ENCODE measurements at places on chromosomes 1 and 21.

DNA sequence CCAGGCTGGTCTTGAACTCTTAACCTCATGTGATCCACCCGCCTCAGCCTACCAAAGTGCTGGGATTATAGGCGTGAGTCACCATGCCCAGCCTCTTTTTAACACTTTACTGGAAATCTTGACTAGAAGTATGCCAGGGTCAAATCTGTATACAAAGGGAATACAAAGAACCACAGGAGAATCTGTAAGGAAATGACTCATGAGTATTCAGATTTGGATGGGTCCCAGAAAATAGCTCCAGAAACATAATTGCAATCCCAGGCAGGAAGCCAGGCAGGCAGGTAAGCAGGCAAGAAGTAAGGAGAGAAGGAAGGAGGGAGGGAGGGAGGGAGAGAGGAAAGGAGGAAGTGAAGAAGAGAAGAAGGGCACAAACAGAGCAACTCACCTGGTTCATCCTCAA, 22.8 kb upstream of the TIAM1 start:
- no peak for DNase-seq

- no peak for DNase-seq
Measured at GRCh38 chr21:45424854-45425795, 20.2 kb downstream of the COL18A1 start.

DNA sequence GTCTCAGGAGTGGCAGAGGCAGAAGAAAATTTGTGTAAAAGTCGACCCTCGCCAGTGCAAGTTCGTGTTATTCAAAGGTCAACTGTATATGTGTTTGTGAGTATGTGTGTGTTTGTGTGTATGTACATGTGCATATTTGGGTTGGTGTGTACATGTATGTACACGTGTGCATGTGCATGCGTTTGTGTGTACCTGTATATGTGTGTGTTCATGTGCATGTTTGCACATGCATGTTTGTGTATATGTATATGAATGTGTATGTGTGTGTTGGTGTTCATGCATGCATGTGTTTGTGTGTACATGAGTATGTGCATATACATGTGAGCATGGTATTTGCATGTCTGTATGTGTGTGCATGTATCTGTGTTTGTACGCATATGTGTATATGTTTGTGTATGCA, 21.7 kb upstream of the TENT5C start:
- no peak for DNase-seq

- DNase-seq, result no peak
Measured at GRCh38 chr1:150626150-150626549, 3.3 kb downstream of the ENSA start.

GRCh38 chr1:21966247-21967000, 10.4 kb upstream of the CELA3B start:
- no peak for DNase-seq

DNA sequence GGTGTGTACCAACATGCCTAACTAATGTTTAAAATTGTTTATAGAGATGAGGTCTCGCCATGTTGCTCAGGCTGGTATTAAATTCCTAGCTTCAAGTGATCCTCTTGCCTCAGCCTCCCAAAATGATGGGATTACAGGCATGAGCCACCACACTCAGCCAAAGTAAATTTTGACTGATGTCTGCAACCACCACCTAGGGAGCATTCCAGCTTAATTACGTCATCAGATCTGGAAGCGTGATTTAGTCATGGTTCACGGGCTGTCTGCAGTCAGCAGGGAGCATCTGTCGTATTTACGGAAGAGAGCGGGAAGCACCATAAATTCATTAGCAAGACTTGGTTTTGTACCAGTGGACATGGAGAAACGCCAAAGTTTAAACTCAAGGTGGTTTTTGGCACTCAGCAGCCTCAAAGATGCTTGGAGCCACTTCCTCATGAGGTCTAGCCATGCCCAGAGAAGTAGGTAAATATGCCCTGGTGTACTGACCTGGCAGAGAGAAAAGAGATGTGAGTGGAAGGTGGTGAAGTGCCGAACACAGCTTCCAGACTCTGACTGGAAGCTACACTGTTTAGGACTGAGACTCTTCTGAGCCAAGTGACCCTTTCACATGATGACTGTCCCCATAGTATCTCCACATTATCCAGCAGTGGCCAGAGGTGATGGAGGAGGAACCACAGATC, 60.8 kb upstream of the SLC35F3 start:
- no peak for DNase-seq

DNA sequence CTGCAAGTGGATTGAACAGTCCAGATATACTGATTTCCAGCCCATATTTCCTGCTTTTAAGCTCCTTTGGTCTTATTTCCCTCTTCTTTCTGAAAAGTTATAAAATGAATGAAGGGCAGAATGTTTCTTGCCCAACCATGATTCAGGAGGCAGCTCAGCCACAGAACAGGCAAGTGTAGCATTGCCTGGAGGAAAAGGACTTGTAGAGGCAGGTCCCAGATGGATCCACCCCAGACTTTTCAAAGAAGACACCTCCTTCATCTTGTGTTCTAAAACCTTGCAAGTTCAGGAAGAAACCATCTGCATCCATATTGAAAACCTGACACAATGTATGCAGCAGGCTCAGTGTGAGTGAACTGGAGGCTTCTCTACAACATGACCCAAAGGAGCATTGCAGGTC, at the start of gene CLCA2:
CLCA2 (plus strand) TSS at position 299 of the 400 bp plus-strand sequence; CDS start at position 376, 77 bp downstream.
- DNase-seq, result no peak

GRCh38 chr1:39970274-39970673, 15.3 kb downstream of the MFSD2A start:
- DNase-seq, result no peak
